NCI-H510A (cell line): ENCODE measurements at places on chromosomes 3 and 15.

DNA sequence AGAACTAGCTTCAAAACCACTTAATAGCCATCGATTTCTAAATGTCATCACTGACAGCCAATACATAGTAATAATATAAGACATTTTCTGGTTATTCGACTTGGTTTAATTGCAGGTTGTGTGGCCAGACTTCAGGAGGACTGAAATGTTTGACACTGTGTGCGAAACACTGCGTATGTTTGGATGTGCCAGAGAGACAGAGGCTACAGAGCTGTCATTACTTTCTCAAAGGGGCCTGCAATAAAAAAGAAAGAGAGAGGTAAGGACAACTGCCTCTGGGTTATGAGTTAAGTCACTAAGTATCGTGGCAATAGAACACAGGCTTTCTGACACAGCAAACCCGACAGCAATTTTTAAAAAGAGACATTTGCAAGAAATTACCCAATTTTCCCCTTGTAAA lies 882 bp downstream of the LMOD3 start:
- DNase-seq: no peak

GRCh38 chr3:109718850-109719249 lies 381.5 kb upstream of the DPPA4 start:
- no peak for DNase-seq

DNA sequence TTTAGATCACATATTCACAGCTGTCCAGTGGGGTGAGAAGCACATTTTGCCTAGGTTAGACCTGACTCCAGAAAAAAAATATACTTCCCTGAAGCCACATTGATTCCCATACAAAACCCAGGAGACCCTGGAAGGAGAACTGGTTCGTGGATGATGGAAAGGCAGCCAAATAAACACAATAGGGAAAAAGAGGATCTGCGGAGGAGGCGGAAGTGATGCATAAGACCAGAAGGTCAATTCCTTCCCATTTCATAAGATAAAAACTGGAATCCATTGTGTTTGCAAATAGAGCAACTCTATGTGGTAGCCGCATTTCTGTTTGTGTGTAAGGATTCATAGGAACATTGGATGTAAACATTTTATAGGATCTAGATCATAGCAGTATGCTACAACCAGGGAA lies 781.9 kb upstream of the GRM7 start:
- DNase-seq: no peak

DNA sequence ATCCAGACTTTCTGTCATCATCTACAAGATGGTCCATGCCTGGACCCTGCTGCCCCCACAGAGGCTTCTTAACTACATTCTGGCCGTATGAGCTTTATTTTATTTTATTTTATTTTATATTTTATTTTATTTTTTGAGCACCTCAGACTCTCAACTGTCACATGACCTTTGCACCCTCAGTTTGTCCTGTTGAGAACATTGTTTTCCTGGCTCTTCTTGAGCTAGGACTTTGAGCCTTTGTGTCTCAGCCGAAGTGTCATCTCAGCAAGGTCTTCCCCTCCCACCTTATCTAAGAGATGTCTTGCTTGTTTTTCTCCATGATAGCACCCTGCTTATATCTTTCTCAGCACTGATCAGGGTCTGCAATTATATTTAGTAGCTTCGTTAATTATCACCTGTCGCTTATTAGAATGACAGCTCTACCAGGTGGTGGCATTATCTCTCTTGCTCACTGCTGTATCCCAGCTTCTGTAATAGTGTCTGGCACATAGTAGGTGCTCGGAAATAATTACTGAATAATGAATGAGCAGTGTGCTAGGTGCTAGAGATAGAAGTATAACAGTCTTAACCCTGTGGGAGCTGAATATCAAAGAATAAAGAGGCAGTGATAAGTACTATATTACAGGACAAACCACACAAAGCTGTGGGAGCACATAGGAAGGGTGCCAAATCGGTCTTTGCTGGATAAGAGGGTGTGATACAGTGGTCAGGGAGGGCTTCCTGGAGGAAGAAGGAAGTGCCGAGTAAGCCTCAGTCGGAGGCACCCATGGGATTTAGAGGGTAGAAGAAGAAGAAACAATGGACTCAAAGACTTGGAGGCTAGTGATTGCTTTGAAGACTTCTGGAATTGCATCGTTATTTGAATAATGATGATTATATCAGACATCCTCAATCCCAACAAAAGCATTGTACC lies 136.2 kb downstream of the ITPR1 start:
- no peak for DNase-seq

GRCh38 chr3:186280737-186281136 lies 81.3 kb downstream of the DGKG start:
- DNase-seq: no peak
